Activated CD8-positive, alpha-beta memory T cell treated with anti-CD3 and anti-CD28 coated beads, Interleukin-2, amount 50 U/mL, for 48 hours (primary cell): ENCODE measurements at places on chromosomes 3 and 15.

DNA sequence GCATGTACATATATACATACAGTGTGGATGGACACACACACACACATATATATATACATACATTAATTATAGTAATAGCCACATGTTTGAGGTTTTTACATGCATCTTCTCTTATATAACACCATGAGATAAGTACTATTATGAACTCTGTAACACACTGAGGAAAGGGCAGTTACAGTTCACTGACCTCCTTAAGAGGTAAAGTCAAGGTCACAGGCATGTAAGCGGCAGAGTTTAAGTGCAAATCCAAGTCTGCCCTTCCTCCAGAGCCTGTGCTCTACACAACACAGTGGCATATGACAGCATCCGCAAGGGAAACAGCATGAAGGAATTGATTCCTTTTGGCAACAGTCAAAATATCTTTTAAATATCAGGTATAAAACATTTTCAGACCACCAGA lies 26.4 kb downstream of the FHIT start:
- DNase-seq = no peak

DNA sequence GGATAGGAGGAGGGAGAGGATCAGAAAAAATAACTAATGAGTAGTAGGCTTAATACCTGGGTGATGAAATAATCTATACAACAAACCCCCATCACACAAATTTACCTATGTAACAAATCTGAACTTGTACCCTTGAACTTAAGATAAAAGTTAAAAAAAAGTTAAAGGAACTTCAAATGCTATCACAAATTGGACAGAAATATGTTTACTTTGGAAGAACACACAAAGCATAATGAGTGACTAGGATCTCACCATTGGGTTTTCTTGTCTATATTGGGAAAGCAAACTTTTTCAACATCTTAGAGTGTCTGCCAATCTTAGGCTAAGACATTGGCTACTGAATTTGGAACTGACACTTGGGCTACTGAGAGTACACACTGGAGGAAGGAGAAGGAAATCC lies 140.4 kb downstream of the THRB start:
- DNase-seq = no peak

DNA sequence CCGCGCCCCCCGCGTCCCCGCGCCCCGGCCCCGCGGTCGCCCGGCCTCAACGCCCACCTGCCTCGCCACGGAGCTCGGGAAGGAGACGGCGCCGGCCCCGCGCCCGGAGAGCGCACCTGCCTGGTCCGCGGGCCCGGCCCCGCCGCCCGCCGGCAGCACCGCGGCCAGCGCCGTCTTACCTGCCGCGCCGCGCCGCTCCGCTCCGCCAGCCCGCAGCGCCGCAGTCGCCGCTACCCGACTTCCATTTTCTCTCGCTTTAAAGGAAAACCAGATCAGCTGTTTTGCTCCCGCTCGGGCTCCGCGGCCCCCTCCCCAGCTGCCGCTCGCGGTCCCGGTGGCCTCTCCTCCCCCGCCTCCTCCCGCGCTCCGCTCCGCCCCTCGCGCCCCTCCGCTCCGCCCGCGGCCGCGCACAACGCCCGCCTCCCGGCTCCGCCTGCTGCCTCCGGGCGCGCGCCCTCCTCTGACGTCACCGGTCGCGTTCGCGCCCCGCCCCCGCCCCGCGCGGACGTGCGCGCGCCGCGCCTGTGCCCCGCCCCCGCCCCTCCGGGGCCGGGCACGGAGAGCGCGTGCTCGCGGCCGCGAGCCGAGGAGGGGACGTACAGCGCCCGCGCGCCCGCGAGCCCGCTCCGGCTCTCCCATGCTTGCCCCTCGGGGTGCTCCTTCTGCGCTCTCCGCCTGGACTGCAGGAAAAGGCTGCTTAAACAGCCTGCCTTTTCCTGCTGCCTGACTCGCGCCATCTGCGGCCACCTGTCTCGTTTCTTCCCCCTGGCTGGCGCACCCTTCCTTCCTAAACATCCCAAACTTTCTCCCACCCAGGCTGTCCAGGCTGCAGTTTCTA lies 159.8 kb upstream of the CHRNA7 start:
- DNase-seq = peak; percentile 95

- no peak for DNase-seq
Measured at GRCh38 chr15:56366211-56366610, 985 bp downstream of the TEX9 start.

GRCh38 chr3:69562020-69562419 lies 176.1 kb upstream of the FRMD4B start:
- DNase-seq = no peak

DNA sequence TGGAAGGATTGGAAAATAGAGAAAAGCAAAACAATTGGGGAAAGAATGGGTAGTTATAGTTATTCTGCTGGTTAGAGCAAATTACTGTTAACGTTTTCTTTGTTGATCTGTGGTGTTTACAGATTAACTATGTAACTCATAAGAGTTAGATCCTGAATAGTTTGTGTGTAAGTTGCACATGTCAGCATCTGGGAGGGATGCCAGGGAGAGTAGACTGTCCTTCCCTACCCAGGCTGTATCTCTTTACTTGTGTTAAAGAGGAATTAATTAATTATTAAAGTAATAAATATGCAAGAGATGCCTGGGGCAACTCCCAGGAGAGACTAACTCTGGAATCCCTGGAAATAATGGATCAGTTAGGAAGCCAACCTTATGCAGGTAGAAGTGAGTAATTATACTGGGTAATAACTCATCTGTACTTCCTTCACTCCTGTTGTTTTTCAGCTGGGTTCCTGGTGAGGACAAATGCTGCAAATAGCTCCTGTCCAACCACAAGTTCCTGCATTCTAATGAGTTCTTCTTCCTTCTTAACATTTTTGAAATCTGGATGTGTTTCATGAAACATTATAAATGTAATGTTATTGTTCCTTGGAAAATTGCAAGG lies 18.9 kb downstream of the GHRL start:
- DNase-seq = no peak

DNA sequence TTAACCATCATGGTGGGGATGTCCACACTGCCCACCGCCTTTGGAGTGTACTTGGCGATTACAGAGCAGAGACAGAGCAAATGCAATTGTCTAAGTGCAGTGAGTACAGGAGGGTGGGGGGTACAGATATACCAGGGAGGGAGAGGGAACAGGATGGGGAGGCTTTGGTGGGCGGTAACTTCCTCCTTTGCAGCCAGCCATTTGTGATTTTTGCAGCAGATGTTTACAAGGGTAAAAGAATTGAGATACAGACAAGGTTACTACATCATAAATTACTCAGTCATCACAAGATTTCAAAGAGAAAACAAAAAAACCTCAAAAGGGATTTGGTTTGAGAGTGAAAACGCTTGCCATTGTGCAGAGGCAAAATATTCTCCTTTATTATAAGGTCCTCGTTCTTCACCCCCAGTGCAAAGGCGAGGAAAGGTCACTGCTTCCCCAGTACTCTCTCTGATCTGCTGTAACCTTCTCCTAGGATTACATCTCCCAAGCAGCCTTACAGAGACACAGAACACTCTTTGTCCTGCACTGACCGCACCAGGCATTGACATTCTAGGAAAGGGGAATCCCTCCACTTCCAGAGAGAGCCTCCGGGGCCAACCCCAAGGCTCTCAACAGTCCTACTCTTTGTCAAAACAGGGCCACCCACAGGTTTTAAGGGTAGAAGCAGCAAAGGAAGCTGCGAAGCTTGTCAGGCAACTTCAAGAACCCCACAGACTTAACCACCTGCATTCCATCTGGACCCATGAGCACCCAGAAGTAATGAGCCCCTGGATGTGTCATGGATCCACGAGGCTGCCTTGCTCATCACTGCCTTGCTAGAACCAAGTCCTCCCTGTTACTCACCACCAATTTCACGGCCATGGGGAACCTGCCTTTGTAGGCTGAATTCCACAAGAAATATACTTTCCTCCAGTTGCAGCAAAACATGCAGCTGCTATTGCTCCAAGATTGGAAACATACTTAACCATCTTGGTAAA lies 117.3 kb downstream of the ADAMTS17 start:
- DNase-seq = no peak

GRCh38 chr3:175002732-175003143 lies 143.6 kb downstream of the NAALADL2 start:
- DNase-seq = no peak

GRCh38 chr15:82530606-82531379 lies 9.5 kb downstream of the RPS17 start:
- DNase-seq = peak; percentile 82

DNA sequence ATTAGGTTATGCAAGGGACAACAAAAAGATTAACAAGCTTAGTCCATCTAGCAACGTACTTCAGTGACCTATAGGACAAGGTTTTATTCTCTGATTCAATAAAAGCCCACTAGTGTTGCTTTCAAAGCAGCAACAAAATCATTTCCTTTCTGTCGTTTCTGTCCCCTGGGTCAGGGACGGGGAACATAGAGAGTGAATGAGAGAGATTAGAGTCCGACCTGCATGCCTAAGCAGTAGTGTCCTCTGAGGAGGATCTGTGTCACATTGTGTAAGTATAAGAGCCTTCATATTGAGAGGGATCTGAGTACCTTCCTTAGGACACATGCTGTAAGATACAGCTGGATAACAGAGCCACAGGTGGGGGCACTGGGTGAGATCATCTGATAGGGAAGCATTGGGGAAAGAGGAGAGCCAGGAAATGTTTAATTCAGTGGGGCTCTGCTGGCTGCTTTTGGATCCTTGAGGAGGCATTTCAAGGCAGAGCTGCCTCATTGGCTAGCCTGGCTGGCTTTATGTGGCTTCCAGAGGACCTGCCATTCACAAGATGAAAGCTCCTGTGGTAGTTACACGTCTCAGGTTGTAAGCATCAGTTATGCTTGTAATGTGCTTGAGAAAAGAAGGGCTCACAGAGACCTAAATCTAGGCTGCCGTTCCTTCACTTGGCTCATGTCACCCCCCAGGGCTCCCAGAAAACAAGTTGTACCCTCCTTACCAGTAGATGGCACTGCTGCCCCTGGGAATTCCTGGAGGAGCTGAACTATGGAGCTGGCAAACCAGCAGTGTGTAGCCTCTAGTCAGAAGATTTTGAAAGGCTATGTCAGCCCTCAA lies 2.7 kb downstream of the TMEM108 start:
- DNase-seq = peak; percentile 55

DNA sequence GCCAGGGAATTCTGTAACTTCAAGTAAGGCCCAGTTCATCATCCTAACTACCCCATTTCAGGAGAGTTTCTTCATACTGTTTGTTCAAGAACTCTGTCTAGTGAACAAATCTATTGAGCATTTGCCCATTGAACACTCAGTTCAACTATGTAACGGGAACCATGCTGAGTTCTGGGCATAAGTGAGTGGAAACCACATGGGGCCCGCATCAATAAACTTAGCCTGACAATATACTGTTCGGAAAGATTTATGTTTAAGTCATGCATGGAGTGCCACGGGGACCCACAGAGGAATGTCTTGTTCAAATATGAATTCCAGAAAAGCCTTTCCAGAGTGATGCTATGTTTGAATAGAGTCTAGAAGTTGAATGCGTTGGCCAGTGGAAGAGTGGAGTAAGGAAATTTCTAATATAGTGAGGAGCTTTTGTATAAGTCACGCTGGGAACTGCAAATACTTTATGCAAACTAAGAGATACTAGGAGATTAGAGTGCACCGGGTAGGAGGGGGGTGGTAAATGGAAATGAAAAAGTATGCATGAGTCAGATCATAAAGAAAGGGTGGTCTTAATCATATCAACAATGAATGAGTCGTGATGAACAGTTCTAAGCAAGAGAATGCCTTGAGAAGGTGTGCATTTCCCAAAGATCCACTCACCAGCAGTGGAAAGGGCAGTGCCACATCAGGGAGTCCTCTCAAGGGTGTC lies 279.8 kb downstream of the VPS13C start:
- no peak for DNase-seq

GRCh38 chr15:101204739-101205535 lies 46.9 kb downstream of the CHSY1 start:
- no peak for DNase-seq

- DNase-seq = no peak
Measured at GRCh38 chr3:120119846-120120510, 25.7 kb upstream of the GSK3B start.

DNA sequence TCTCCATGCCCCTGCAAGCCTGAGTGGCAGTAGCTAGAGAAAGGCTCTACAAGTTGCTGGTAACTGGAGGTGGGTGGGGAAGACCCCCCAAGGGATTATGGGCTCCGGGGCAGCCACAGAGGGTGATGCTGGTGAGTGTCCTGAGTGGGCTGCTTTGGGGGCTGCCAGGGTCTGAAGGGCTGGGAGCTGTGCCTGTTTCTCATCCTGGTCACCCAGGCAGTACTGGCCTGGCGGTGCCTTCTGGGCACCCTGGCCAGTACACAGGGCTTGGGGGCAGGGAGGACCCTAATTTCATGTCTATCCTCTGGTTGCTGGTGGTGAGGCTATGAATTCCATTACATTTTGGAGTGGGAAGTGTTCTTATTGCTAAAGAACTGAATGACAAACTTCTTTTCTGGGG lies 46.1 kb upstream of the GATM start:
- DNase-seq = no peak

DNA sequence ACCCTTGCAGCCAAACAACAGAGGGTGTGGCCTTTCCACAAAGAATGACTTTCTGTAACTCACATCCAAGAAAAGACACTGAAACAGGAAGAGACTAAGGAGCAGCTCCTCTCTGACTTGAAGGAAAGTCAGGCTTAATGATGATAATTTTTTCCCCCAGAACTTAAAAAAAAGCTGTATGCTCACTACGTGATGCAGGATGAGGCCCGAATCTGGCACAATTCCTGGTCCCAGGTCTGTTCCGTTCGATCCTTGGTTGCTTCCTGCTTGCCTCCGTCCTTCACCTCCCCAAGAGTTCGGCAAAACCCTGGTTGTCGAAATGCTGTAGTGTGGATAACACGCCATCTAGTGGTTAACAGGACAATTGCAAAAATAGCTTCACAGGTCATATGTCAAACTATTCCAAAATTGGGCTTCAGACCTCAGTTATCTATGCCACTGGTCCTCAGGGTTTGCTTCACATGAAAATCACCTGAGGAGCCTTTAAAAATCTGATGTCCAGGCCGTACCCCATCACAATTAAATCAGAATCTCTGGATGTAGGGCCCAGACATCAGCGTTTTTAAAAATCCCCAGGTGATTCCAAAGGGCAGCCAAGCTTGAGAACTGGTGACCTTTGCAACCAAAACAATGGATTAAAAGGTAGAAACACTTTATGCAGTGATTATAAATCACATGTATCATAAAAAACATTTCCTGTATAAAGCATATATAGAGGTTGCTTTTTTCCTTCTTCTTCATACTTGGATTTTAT lies 28.1 kb upstream of the SYNM start:
- DNase-seq = peak; percentile 59
